ENCODE measurements at places on chromosomes 6 and 20.

DNA sequence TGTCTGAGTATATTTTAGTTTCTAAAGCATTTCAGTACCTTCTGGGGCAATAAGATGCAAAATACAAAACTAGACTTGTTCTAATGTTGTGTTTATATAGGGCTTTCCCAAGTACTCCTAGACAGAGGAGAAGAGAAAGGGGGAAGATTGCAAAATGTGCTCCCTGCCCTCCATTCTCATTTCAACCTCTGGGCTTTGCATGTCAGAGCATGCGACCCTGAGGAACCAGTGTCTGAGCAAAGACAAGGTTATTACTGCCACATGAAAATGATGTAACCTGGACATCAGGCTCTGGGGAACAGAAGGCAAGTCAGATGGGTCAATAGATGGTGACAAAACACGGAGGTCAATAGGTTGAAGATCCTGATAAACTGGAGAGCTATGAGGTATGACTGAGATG, 253.5 kb upstream of the TCF21 start:
- DNase-seq = no peak

DNA sequence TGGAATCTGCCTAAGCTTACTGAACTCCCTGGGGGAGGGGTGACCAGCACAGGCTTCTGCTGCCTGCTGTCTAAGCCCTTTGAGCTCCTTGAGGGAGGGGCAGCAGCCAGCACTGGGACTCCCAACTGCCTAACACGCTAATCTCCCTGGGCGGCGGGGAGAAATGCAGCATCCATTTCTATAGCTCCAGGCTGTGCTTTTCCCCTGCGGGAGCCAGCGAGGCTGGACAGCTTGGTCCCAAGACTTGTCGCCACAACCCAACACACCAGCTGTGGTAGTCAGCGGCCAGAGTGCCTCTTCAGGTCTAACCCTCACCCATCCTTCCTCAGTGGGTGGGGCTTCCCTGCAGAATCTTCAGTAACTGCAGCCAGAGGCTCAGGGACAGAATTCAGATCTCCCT, 64.6 kb downstream of the VGLL2 start:
- DNase-seq = no peak

- no peak for DNase-seq
These were observed 12.5 kb upstream of the R3HDML start for GRCh38 chr20:44324343-44324742.

- no peak for DNase-seq
These were observed 10.5 kb upstream of the ESR1 start for GRCh38 chr6:151796842-151797530.

- no peak for DNase-seq
These were observed 95.3 kb downstream of the CD109 start for GRCh38 chr6:73791336-73791735.

- no peak for DNase-seq
These were observed 58.5 kb downstream of the GPR6 start for GRCh38 chr6:110036408-110037302.

DNA sequence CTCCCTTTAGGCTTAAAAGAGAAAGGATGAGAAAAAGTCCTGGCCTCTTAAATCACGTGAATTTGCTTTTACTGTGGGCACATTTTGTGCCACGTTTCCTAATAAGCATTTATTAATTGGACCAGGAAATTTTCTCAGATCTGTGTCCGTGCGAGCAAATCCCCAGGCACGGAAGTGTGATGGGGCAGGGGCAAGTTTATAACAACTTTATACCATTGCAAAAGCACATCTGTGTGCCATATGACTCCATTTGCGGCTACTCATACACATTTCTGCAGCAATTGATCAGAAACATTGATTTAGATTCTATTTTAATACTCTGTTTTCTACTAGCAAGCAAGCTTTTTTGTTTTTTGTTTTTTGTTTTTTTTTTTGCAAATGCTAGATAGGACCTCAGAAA, 373.2 kb downstream of the TAF4 start:
- DNase-seq = no peak

- DNase-seq = no peak
These were observed 22.0 kb upstream of the PRSS35 start for GRCh38 chr6:83490217-83490807.

DNA sequence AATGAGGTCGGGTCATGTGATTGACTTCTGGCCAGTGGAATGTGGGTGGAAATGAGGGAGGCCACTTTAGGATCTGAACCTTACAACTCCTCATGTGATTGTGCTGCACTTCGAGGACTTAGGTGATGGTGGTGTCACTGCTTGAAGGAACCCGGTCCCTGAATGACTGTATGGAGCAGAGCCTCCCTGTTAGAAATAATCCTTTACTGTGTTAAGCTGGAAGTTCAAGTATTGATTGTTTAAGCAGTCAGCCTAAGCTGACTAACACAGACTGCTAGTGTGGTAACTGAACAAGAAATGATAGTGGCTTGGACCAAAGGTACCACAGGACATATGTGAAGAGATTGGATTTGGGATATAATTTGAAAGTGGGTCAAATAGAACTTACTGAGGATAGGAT, 138.0 kb downstream of the OPN5 start:
- DNase-seq = no peak

DNA sequence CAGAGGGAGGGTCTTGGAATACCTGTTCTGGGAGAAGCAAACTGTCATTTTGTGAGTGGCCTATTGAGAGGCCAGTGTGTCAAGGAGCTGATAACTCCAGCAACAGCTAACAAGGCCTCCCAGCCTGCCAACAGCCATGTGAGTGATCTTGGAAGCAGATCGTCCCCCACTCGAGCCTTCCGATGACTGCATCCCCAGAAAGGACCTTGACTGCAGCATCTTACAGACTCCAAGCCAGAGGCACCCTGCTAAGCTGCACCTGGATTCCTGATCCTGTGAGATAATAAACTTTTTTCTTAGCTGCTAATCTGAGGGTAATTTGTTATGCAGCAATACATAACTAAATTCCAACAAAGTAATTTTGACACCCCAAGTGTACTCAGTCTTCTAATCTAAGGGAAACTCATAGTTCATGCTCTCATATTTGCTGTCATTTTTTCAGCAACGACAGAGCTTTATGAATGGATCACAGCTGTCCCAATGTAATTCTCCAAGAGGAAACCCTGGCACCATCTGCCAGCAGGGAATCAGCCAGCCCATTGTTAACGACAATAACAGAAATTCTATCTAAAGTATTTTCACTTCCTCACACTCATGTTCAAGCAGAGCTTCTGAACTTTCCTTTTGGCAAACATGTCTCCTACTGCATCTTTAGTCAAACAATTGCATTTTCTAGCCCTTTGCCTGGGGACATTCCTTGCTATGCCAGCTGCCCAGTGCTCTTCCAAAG, 470.2 kb upstream of the BTBD3 start:
- DNase-seq = no peak

DNA sequence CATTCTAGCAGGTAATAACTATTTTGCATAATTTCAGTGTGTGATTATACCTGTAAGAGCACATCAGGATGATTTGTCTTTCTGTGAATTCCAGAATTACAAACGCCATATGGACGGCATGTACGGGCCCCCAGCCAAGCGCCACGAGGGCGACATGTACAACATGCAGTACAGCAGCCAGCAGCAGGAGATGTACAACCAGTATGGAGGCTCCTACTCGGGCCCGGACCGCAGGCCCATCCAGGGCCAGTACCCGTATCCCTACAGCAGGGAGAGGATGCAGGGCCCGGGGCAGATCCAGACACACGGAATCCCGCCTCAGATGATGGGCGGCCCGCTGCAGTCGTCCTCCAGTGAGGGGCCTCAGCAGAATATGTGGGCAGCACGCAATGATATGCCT, 122.7 kb downstream of the TMEM242 start:
- no peak for DNase-seq

DNA sequence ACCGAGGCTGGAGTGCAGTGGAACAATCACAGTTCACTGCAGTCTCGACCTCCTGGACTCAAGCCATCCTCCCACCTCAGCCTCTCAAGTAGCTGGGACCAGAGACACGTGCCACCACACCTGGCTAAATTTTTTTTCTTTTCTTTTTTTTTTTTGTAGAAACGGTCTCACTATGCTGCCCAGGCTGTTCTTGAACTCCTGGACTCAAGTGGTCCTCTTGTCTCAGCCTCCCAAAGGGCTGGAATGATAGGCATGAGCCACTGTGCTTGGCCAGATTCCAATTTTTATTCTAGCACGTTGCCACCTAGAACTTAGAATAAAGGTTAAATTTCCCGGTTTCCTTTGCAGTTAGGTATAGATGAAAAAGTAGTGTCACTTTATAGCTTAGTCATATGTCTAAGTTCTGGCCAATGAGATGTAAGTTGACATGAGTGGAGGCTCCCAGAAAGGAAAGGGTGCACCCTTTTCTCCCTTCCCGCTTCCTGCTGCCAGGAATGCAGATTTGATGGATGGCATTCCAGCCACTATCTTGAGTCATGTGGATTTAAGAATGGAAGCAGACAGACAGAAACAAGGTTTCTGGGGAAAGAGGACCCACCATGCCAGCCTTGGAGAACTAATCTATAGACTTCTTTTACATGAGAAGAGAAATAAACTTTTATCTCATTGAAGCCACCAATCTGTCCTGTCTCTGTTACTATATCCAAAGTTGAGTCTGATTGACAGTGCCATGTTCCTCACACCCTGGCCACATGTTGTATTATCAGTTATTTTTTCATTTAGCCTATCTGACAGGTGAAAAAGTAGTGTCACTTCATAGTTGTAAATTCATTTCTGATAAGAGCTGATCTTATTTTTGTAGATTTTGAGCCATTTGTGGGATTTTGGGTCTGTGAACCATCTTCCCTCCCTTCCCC, 60.6 kb upstream of the NCOA3 start:
- DNase-seq = no peak

DNA sequence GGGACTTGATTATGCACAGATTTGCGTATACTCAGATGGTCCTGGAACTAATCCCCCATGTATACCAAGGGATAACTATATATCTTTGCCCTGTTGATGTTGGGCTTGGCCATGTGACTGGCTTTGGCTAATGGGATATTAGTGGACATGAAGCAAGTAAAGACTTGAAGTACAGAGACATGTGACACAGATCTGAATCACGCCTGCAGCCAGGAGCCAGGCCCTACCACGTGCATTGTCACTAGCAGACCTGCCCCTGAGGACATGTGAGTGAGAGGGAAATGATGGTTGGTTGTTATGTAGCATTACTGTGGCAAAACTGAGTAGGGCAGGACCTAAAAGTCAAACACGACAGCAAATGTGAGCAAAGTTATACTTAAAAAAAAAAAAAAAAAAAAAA, 155.7 kb downstream of the AKAP7 start:
- DNase-seq = no peak

- DNase-seq = no peak
These were observed 60.1 kb downstream of the ADTRP start for GRCh38 chr6:11718463-11718862.

- no peak for DNase-seq
These were observed 161.4 kb upstream of the HTR1E start for GRCh38 chr6:86775893-86776292.

GRCh38 chr6:156885562-156885961, 108.4 kb downstream of the ARID1B start:
- DNase-seq = no peak

- no peak for DNase-seq
These were observed 79.9 kb downstream of the ATXN1 start for GRCh38 chr6:16681260-16681873.
